ENCODE measurements at places on chromosomes 12 and 14.
A peak's percentile ranks its signal among the peaks of the same experiment; 100 is the strongest.

DNA sequence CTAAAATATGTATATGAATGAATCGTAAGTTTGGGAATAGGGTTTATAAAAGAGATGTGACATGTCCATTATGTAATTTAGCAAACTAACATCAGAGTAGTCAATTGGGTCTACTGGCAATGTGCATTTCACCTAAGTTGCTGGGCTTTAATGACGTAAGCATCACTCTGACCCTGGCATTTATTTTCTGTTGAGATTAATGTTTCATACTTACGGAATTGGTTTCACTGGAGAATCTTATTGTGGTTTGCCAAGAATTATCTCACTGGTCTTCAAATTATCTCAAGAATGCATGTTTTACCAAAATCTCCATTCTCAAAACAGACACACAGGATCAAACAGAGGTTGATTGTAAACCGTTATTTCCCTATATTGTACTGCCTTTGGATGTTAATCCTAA lies 437.1 kb downstream of the NPAS3 start:
- DNase-seq = no peak

GRCh38 chr12:28700161-28700560 lies 448.9 kb upstream of the FAR2 start:
- no peak for DNase-seq

DNA sequence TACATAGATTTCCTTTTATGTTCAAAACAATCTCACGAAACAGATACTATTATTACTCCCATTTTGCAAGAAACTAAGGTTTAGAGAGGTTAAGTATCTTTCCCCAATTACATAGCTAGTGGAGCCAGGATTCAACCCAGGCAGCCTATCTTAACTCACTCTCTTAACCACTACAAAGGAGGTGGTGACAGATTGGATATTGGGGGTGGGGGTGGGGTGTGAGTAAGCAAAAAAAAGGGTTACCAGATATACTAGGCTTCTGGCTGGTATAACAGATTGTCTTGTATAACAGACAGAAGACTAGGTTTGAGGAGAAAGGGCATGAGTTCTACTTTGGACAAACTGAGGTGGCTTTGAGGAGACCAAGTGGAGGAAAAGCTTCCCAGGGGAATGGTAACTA lies 2.1 kb downstream of the GMFB start:
- no peak for DNase-seq

DNA sequence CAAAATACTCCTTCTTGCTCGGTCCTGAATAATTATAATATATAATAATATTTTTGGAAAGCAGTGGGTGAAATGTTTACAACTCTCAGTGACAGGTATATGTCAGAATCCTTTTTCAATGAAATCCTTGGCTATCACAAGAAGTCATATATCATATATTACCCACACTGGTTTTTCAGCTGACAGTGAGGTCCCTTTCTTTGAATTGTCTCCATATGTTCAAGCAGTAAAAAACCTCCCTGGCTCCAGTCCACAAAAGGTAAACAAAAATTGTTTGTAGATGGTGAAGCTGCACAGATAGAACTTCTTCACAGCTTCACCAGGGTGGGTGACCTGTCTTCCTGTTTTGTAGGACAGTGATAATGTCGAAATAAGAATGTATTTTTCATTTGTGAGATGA lies 44.0 kb downstream of the A2ML1 start:
- no peak for DNase-seq

- DNase-seq = no peak
Observed at GRCh38 chr14:101365329-101366158, 195.8 kb upstream of the DIO3 start.

GRCh38 chr12:52020539-52021336 lies 14.0 kb downstream of the TAMALIN start:
- DNase-seq = peak; percentile 66

DNA sequence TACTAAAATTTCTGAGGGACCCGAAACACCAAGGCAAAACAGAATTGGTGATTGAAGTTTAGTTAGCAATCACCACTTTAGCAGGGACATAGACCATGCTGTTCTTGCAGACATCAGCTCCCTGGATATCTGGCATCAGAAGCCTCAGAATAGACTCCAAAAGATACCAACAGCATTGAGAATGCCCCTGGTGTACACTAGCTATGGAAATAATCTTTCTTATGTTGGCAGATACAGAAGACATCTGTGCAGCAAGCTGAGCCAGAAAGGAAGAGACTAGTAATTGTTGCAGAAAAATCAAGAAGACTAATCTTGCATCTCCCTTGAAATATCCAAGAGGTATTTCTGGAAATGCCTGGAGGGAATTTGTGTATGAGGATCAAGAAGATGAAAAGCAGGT lies 521.6 kb downstream of the TRHDE start:
- DNase-seq = no peak

GRCh38 chr14:91113829-91114078 lies at the start of gene DGLUCY:
DGLUCY (plus strand) TSS chr14:91114073; CDS start chr14:91160295, 46,222 bp downstream.
- DNase-seq = peak; percentile 87

GRCh38 chr12:89351489-89352241 lies 636 bp downstream of the DUSP6 start:
- peak; percentile 65 for DNase-seq

DNA sequence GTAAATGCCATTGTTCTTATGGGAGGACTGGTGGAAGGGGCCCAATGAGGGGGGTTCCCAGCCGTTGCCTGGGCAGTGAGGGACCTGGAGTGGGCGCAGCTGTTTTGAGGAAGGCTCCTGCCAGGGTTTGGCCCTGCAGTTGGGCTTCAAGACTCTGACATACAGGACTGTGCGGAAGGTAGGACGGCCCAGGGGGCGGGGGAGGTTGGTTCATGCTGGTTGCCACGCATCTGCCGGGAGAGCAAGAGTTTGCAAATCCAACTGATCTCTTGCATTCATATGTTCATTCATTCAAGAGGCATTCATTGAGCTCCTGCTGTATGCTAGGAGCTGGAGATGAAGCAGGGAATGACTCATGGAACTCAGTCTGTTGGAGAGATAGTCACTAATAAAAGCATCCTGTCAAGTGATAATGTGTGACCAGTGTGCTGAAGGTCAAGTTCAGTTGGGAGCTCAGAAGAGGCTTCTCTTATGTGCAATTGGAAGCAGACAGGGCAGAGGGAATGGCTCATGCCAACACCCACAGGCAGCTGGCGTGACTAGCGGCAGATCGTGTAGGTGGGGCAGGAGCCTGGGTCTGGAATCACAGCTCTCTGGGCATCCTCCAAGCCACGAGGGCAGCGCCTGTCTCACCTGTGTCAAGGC lies 7.8 kb downstream of the SH2B3 start:
- DNase-seq = peak; percentile 52

DNA sequence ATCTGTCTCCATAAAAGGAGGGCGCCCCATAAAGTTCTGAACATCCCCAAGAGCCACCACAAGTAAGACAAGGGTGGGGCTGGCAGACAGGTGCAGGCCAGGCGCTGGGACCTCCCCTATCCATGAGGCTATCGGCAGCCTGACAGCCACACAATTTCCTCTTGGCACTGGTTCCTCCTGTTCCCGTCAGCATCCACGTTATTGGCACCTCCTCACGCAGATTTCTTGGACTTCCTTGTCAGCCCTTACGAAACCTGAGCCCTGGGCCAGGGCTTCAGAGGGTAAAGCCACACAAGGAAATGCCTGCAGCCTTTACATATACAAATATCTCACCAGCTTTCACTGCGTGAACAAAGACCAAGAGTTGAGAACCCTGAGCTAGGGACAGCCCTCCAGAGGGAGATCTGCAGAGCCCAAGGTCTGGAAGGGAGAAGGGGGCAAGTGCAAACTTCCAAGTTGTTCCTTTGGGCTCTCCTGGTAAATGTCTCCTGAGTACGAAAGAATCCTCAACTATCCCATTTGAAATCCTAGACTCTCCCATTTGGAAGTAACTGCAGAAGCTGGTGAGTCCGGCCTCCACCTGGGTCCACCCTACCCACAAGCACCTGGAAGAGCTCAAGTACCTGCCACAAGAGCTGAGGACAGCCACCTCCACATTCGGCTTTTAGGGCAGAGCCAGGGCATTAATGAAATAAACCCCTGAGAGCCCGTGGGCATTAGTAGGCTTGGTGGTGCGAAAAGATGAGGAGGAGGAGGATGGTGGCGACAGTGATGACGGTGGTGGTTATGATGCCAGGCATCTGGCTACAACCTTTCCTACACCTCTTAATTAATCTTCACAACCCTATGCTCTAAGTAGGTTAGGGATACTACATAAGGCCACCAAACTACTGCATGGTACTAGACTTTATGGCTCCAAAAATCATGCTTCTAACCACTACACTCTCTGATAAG lies 5.5 kb upstream of the TC2N start:
- DNase-seq = no peak

- DNase-seq = no peak
Observed at GRCh38 chr12:132150780-132151144, 6.5 kb downstream of the NOC4L start.

GRCh38 chr12:52414936-52415335 lies 8.8 kb upstream of the KRT82 start:
- DNase-seq = no peak

DNA sequence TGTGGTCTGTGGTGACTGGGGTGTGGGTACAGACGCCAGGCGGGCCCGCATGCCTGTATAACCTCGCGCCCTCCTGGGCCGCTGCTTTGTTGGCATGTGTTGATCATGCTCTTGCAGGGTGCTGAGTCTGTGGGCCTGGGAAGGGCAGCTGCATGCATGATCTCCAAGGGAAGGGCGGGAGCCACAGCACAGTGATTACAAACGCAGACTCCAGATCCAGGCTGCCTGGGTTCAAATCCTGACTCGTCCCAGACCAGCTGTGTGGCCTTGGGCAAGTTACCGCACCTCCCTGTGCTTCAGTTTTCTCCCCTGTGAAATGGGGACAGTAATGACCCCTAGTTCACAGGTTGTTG lies 24.0 kb downstream of the ADGRD1 start:
- no peak for DNase-seq

DNA sequence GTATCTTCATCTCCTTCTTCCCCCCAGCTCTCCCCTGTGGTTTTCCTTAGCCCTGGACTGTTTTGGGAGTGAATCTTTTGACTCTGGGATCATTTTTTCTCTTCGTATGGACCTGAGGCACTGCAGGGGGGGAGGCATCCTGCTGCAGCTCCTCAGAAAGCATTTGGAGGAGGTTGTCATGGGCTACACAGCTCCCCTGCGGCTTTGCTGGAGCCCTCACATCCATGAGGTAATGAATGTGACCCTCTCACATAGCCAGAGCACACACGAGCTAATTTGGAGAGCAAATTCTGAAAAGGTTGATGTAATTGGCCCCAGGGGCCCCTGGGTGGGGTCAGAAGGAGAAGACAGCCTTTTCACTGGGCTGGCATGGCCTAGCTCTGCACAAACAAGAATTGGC lies 110.9 kb downstream of the PAH start:
- DNase-seq = no peak

DNA sequence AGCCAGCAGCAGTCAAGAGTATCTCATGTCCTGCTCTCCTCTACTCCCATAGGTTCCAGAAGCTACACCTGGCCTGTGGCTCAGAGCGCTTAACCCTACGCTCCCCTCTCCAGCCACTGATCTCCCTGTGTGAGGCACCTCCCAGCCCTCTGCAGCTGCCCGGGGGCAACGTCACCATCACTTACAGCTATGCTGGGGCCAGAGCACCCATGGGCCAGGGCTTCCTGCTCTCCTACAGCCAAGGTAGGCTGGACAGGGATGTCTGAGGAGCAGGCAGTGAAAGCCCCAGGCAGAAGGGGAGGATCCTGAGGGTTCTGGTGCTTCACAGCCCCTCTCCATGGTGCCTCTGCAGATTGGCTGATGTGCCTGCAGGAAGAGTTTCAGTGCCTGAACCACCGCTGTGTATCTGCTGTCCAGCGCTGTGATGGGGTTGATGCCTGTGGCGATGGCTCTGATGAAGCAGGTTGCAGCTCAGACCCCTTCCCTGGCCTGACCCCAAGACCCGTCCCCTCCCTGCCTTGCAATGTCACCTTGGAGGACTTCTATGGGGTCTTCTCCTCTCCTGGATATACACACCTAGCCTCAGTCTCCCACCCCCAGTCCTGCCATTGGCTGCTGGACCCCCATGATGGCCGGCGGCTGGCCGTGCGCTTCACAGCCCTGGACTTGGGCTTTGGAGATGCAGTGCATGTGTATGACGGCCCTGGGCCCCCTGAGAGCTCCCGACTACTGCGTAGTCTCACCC lies 3.6 kb downstream of the LRP10 start:
- DNase-seq = no peak

- peak; percentile 1 for DNase-seq
Observed at GRCh38 chr12:128190614-128191013, 76.4 kb upstream of the TMEM132C start.

- peak; percentile 75 for DNase-seq
Observed at GRCh38 chr12:51904951-51905470, 2.3 kb upstream of the ACVRL1 start.

DNA sequence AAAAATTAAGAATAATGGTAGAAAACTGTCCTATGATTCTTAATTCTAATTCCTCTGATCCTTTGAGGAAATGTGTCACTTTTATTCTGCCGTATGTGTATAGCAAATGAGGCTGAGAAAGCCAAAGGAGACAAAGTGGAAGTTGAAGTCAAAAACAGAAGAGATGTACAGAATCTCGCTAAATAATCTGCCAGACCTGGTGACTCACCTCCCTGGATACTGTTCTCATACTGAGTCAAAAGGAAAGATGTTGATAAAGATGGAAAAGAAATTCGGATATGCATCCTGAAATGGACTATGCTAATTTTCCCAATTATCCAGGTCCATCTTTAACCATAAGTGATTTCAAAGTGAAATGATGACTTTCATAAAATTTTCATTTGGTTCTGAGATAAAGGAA lies 92.5 kb downstream of the DUSP6 start:
- no peak for DNase-seq

DNA sequence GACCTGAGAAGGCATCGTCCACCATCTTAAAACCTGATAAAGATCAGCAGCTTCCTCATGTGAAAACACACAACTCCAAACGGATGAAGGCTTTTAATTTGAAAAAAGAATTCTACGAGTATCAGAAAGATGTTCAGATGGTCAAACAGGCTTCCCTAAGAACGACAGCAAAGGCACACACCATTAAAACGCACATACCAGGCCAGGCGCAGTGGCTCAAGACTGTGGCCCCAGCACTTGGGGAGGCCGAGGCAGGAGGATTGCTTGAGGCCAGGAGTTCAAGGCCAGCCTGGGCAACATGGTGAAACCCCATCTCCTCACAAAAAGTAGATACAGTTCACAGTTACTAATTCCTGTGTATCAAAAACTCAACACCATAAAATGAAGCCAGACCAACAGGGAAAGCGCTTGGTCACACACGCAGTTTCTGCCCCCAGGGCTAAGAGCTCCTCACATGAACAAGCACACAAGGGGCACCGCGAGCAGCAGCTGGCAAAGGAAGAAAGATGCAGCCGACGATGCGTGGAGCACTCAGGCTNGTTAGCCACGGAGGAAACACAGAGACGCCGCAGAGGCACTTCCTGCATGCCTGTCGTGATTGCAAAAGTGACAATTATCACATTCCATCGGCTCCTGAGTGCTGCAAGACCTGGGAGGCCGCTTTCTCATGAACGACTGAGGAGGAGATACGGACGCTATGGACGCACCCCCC lies 78.0 kb downstream of the NOC4L start:
- DNase-seq = peak; percentile 7

DNA sequence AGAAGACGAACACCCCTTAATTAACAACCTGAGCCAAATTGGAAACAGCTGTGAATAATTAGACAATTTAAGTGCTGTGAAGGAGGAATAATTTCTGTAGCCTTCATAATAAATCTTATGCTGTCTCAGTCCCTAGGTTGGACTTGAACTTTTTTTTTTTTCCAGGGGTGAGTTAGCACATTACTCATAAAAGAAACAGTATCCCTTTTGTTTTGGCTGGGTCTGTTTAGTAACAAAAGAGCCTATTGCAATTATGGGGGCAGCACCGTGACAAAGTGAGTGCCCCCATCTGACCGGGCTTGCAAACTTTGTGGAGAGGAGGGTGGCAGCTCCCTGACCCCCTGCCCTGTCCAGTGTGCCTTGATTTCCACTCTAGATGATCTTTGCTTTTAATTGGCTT lies 167.4 kb downstream of the DICER1 start:
- DNase-seq = no peak

Data from adipocyte (in vitro differentiated cells).